ENCODE measurements at places on chromosomes 16 and 17.

GRCh38 chr17:17186051-17186450 lies 20.1 kb downstream of the PLD6 start:
- DNase-seq: peak; percentile 56

- DNase-seq: no peak
Observed at GRCh38 chr16:88058817-88059216, 107.6 kb downstream of the BANP start.

DNA sequence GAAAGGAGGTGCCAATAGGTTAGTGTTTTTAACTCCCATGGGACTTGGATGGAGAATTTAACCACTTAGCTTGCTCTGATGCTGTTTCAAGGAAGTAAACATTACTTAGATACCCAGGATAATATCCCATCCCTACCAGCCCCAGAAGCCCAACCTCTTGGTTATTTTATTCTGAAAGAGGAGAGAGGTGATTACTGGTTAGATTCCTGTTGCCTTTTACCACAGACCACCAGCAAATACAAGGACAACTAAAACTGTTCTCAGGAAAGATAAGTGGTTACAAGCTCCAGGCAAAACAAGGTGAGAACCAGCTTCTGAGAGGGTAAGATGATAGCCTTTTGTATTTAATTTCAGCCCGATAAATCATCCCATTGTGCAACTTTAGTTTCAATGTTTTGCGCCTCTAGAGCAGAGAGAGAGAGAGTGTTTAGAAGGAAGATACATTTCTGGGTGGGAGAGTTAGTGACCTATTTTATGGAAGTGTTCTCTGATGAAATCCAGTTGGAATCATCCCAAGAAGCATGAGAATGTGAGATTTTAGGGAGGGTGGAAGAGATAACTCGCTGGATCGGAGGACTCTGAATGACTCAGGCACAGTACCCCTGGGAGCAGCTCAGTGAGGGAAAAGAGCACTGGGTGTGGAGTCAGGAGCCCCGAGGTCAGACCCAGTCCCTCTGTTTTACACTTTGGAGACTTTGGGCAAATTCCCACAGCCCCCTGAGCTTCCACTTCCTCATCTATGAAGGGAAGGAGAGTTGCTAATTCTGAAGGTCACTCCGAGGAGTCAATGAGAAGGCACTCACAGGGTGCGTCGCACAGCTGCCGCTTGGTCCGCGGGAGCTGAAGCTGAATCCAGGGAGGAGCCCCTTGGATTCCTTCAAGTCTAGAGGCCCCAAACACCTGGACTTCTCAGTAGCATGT lies 12.1 kb downstream of the GLP2R start:
- no peak for DNase-seq

GRCh38 chr17:38565853-38566665 lies 39.7 kb downstream of the SRCIN1 start:
- DNase-seq: no peak

DNA sequence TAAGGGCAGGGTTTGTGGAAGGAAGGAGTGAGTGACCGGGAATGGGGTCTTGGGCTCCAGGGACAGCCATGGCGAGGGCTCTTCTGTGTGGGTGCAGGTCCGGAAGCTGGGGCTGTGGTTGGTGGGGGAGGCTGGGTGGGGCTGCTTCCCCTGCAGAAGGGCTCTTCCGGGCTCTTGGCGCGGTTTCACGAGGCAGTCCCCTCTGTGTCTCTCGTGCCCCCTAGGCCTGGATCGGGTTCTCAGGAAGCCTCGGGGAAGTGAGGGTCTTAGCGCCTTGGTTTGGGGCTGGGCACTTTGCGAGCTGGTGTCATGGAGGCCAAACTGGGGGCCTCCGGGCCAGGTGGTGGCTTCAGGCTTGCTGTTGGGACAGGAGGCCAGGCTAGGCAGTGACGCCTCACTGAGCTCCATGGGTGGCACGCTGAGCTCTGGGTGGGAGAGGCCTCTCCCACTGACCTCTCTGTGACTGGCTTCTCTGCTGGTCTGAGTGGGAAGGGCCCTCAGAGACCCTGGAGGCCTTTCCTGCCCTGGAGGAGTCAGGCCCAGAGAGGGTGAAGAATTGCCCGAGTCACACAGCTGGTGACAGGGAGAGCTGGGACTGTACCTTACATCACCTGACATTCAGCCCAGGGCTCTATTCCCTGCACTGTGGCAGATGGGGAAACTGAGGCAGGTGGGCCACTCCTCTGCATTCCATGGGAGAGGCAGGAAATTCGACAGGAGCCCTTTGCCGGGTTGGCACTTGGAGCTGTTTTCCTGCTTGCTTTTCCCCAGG lies 8.2 kb downstream of the ADCY7 start:
- DNase-seq: peak; percentile 81

DNA sequence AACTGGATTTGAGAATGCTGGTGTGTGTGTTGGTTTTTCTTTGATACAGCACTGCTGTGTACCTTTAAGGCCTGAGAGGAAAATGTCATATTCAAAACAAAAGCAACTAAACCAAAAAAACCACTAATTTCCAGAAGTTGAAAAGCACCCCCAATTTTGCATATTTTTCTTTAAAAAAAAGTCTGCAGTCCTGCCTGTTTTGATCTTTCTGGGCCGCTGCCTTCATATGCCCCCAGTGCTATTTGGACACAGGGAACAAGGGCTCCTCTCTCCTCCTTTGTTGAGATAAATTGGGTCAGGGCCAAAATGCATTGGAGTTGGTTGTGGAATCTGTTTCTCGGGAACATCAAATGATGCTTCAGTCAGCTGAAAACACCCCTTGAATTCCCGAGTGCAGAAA lies 26.9 kb downstream of the GPT2 start:
- no peak for DNase-seq

- DNase-seq: no peak
Observed at GRCh38 chr16:11498683-11499082, 88.0 kb downstream of the LITAF start.

DNA sequence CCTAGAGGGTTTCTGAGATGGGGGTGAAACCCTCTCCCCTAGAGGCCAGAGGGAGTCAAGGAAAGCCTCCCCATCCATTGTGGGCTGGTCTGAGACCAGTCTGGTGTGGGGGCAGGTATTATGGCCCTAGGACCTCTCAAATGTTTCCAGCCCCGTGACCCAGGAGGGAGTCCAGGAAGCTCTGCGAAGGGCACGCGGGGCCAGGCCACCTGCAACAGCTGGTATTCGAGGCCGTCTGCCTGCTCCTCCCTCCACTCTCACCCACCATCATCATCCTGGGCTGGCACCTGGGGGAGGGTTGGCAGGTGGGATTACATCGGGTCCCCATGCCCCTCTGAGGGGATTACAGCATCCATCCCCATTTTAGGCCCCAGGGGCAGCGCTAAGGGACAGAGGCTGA lies 38.1 kb upstream of the DLX4 start:
- DNase-seq: no peak

GRCh38 chr16:71526111-71526631 lies at the start of gene CHST4:
TSS of gene CHST4 (plus strand) at chr16:71526426. CDS start at chr16:71536678, 10,252 bp downstream.
- DNase-seq: no peak

DNA sequence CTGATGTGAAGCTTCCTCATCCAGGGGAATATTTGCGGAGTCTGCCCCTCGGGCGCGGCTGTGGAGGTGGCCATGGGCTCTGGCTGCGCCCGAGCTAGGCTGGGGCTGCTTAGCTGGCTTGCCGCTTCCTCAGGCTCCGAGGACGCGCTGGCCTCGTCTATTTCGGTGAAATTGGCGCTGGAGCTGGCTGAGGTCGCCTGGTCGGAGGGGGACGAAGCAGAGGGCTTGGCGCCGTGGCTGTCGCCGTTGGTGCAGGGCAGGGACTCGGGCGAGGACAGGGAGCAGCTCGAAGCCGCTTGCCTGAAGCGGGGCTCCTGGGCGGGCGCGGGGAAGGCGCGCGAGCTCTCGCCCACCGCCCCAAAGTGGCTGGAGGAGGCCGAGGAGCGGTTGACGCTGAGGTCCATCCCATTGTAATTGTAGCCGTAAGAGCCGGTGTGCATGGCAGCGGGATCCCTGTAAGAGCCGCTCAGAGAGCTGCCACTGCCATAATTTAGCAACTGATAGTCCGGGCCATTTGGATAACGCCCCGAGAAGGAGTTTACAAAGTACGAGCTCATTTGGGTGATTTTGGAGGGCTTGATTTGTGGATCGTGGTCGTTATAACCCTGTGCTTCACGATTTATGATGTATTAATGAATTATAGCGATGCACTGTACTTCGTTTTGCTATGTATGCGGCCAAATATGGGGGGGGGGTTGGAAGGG lies at the start of gene HOXB5:
HOXB5 (minus strand) TSS at position 654 of the 704 bp plus-strand sequence; CDS start at position 557, 97 bp downstream.
- DNase-seq: peak; percentile 49

GRCh38 chr16:986411-986810 lies 4.8 kb downstream of the SOX8 start:
- no peak for DNase-seq

GRCh38 chr17:80636361-80637018 lies 91.9 kb downstream of the RPTOR start:
- no peak for DNase-seq

GRCh38 chr16:19689342-19689741 lies 28.7 kb downstream of the KNOP1 start:
- DNase-seq: no peak

DNA sequence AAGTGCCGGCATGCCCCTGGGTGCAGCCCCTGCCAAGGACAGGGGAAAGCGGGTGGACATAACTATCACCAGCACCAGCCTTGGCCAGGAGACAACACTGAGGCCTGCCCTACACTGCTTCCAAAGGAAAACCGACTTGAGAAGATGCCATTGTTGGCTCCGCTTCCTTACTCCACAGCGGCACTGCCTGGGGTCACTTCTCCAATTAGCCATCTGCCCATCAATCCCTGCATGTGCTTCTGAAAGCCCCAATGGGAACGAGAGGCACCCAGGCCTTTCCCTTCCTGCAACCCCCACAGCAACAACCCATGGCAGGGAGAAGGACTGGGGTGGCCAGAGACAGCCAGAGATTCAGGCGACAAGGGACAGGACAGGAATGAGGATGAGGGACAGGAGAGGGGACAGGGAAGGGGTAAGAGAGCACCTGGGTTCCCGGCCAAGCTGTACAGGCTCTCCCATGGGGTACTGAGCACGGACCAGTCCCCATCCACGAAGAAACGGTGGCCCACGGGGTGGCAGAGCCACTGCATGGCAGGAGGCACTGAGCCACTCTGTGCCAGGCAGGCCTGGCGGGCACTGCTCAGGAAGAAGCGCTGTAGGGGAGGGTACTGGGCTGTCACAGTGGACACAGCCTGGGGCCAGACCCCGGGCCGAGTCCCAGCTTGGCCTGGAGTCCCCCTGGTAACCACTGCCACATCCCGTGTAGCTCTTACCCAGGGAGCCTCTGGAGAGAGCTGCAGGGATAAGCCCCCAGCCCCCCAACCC lies 21.2 kb downstream of the SREBF1 start:
- DNase-seq: no peak

- no peak for DNase-seq
Observed at GRCh38 chr16:1713933-1714332, 7.9 kb downstream of the MAPK8IP3 start.

GRCh38 chr16:55779402-55780094 lies 53.3 kb downstream of the CES1 start:
- no peak for DNase-seq

GRCh38 chr17:16480995-16481394 lies 11.0 kb downstream of the LRRC75A start:
- no peak for DNase-seq

DNA sequence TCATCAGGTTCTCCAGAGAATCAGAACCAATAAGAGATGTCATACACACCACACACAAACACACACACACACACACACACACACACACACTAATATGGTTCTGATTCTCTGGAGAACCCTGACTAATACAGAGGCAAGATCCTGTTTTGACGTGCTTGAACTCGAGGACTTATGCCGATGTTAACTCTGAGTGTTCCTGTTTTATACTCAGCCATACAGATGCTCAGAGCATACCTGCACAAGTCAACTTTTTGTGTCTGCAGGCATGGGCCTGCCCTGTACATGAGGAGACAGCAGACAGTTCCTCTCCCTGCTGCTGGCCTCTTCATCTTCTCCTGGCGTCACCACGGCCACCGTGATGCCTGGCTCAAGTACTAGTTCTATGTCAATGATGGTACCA lies 635.9 kb downstream of the WWOX start:
- DNase-seq: no peak

DNA sequence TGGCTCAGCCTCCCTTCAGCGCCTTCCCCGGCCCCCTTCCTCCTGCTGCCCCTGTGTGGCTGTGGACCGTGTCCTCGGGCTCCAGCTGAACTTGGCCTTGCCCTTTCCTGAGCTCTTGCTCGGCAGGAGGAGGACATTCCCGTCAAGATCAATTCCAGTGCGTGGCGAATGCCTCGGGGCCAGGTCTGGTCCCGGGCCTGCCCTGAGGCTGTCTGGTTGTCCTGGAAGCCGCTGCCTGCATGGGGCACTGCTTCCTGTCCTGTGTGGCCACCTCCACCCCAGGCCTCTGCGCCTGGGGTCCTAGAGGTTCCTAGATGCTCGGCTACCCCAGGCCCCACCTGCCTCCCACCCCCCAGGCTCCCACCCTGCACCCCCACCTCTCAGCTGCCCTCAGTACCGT lies 12.8 kb downstream of the BAHCC1 start:
- DNase-seq: no peak

DNA sequence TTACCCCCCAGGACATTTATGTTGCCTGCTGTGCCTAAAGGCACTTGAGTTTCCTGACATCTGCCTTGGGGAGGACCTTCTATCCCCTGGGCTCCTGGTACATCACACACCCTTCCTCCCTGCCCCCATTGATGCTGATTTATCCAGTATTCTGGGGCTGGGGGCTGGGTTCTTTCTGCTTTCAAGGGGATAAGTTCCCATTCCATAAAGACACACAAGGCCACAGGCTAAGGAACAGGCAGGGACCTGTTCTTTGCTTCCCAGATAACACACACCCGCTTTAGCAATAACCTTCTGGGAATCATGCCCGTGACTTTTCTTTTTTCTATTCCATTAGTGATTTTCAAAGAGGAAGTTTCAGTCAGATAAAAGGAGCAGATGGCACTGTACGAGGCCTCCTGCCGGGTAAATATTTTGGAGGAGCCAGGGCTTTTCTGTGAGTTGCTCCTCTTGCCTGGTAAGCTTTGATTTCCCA lies 30.6 kb downstream of the CHD9 start:
- DNase-seq: no peak

DNA sequence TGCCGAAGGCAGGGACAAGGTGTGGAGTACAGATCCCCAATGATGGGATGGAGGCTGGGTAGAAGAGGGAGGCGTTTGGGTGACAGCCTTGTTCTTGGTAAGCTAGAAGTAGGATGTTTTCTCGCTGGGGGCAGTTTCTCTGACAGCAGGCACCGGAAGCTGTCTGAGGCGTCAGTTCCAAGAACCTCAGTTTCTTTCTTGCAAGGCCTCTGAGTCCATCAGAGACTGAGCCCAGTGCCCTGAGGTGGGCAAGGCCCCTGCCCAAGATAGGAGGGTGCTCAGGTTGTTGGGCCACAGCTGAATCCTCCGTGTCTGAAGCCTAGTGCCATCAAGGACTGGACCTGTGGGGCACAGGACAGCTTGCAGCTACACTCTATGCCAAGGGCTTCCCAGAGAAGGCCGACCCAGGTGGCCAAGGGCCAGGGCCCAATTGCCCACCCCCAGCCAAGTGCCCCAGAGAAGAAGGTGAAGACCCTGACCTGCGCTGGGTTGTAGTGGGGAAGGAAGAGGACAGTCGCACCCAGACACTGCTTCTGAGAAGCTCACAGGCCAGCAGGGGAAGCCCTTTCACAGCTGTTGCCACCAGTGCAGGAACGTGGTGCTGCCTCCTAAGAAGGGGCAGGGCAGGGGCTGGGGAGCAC lies 13.1 kb downstream of the CYB5D2 start:
- DNase-seq: no peak
